ENCODE measurements at places on chromosomes 13 and 19. TPM values are rescaled to one million over a fixed set of nuclear protein-coding genes. Genes with fewer than 3 reads are reported as not detected.

The LHB gene
- 0.26 TPM for total RNA-seq

- DNase-seq, result no peak
These were observed 52.0 kb downstream of the DCT start for GRCh38 chr13:94427313-94427953.

The TSPAN16 gene
- not detected for total RNA-seq

The ZNF677 gene
- total RNA-seq, result 17.8 TPM

GRCh38 chr19:46828484-46828883 is 22.2 kb downstream of the AP2S1 start:
- no peak for DNase-seq

- no peak for DNase-seq
These were observed 13.8 kb upstream of the MEIS3 start for GRCh38 chr19:47433121-47433520.

GRCh38 chr13:49597043-49597641 is 11.8 kb upstream of the RCBTB1 start:
- no peak for DNase-seq

DNA sequence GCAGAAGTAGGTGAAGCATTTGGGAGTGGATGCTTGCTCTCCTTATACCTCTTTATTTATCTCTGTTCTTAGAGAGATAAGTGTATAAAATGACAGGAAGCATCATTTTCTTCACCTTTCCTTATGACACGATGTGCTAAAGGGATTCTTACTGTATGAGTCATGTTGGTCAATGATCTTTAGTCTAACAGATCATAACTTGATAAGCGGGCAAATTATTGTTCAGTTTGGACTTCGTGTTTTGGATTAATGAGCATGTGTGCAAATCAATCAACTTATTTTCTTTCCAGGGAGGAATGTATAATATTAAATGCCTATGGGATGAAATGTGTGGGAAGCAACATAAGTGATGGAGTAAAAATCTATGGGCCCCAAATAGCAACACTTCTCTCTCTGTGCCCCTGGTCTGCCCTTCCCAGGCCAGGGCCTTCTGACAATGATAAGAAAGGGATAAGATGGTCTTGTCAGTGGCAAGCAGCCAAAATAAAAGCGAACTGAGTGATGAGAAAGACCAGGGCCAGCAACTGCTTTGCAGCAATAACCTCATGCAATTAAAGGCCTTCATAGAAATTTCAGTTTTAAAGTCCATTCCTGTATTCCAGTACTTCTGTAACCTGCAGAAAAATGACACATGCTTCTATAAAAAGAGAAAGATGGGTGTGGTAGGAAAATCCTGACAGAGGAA is 61.4 kb downstream of the SLC10A2 start:
- DNase-seq, result no peak

GRCh38 chr13:58190577-58190976 is 559.0 kb downstream of the PCDH17 start:
- no peak for DNase-seq

DNA sequence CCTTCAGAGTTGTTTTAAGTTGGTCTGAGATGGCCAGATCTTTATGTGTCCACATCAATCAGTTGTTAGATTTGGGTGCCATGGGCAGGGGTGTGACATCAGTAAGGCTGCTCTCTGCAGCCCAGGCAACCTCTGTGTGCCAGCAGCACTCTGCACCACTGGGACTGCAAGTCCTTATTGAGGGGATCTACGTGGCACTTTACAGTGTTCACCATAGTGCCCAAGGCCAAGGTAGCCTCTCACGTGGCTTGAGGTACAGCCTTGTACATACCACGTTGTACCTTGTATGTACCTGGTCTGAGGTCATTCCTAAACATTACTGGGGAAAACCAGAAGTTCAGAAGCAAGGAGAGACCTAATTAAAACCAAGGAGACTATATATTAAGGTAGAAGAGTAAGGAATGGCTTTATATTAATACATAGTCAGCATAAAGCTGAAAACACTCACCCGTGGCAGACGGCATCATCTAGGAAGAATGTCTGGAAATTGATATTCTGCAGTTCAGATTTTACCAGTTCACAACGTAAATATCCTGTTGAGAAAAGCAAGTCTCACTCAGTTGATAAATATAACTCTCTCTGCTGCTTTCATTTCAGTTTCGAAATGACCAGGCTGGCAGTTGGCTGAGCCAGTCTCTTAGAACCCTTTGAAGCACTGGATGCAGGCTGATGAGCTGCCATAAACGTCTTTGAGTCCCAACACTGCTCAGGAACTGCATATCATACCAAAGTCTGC is 128.8 kb downstream of the ZDHHC20 start:
- DNase-seq, result no peak

- no peak for DNase-seq
These were observed 3.7 kb upstream of the ACP7 start for GRCh38 chr19:39080431-39080830.

DNA sequence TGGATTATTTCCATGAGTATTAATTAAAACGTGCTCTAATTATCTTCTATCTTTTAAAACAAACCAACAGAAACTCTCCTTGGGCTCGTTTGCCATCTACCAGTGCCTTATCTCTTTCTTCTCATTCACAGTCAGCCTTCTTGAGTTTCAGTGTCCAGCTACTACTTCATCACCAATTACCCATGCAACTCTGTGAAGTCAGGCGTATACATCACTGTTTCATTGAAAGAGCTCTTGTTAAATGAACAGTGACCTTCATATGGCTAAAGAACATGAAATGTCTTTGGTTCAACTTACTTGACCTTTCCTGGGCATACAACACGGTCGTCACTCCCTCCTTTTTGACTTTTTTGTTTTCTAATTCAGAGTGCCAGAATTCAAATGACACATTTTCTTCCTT is 5.2 kb upstream of the IFT88 start:
- no peak for DNase-seq

GRCh38 chr19:29800100-29800825 is 11.5 kb upstream of the CCNE1 start:
- no peak for DNase-seq

DNA sequence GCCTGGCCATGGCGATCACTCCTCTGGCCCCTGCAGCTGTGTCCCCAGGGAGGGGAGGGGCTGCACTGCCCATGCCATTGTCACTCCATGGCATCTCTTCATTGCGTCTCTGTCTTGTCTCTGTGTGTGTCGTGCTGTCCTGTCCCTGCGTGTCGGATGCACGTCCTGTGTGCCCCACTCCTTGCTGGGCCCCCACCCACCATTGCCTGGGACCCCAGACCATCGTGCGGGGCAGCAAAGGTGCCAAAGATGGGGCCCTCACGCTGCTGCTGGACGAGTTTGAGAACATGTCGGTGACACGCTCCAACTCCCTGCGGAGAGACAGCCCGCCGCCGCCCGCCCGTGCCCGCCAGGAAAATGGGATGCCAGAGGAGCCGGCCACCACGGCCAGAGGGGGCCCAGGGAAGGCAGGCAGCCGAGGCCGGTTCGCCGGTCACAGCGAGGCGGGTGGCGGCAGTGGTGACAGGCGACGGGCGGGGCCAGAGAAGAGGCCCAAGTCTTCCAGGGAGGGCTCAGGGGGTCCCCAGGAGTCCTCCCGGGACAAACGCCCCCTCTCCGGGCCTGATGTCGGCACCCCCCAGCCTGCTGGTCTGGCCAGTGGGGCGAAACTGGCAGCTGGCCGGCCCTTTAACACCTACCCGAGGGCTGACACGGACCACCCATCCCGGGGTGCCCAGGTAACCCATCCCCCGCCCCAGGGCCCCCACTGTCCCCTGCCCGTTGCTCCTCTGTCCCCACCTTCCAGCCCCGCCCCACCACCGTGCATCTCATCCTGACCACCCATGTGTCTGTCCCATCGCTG is 23.9 kb upstream of the NCCRP1 start:
- no peak for DNase-seq

DNA sequence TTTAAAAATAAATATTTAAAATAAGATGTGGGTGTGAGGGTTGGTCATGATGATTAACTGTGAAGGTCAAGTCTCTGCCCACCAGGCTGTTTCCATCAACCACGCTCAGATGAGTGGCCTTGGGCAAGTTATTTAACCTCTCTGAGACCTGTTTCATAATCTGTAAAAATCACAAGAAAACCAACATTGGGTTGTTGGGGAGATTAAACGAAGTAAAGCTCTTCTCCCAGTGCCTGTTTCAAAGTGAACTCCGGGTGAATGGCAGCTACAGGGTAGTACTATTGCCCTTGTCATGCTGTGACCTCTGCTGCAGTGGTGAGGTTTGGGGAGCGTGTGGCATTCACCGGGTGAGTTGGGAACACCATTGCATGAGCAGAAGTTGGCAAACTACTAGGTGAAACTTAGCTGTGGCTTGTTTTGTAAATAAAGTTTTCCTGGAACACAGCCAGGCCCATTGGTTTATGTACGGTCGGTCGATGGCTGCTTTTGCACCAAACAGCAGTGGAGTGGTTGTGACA is 153.2 kb downstream of the USP12 start:
- no peak for DNase-seq

DNA sequence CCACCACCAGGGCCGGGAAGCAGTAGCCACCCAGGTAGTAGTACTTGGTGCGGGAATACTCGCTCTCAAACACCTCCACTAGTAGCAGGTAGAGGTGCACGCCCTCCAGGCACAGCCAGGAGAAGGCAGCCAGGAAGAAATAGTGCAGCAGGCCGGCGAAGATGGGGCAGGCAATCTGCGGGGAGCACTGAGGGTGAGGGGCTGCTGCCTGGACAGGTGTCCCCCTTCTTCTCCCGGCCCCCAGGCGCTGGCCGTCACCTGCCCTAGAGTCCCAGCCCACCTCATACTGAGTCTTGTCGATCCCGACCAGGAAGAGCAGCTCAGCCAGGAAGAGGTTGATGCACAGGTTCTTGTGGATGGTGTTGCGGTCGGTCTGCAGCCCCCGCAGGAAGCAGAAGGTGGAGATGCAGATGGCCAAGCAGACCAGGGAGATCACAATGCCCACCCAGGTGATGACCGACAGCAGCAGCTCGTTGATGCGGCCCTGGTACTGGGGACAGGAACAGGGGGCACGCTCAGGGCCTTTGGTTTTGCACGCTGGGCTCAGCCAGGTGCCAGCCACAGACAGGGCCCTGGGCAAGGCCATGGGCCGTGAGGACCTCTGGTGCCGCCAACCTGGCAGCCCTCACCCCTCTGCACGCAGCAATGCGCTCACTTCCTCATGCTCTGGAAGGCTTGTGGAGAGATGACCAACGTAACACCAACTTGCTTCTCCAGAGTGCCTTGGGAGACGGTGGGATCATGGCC is 20.8 kb upstream of the ASF1B start:
- no peak for DNase-seq

The LIN37 gene
- 5.5 TPM for total RNA-seq

The TNFSF13B gene
- 0.66 TPM for total RNA-seq

DNA sequence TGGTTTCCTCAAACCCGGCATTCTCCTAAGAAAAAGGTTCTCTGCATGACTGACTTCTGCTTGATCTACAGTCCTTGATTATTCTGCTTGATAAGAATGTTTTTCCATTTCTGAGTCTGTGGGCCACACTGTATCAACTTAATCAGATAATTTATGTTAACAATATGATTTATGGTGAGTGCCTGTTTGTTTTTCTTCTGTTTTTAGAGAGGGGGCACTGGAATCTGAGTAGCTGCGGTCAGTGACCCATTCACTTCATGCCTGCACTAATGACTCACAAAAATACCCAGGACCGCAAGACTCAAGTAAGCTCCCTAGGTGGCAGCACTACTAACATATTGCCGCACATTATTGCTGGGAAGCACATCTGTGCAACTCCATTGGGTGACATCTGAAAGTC is 542.3 kb upstream of the ATXN8OS start:
- no peak for DNase-seq

DNA sequence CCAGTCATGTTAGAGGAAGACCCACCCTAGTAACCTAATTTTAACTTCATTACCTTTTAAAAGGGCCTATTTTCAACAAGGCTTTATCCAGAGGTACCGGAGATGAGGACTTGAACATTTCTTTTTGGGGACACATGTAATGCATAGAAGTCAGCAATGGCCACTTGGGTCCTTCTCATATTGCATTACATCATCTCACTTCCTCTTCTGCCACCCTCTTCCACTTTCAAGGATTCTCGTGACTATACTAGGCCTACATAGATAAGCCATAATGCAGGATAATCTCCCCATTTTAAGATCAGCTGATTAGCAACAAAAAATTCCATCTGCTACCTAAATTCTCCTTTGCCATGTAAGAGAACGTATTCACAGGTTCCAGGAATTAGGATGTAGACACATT is 557.2 kb downstream of the KCTD12 start:
- no peak for DNase-seq

The IGSF23 gene
- total RNA-seq, result 0.25 TPM

The KLF1 gene
- total RNA-seq, result not detected

DNA sequence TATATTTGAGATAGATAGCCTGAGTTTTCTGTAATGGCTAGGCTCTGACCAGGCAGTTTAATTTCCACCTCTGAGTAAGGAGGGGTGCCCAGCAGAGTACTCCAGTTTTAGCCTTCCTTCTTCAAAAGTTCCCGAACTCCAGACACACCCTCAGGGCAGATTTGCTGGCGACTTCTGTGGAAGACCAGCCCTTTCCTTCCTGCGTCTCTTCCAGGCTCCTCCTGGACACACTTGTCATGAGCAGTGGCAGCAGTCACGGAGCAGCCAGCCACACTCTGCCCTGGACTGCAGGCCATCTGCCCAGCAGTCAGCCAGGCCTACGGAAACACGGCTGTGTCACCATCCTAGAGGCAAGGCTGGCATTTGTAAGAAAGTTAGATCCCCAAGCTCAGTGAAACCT is 6.6 kb upstream of the FLT1 start:
- no peak for DNase-seq

DNA sequence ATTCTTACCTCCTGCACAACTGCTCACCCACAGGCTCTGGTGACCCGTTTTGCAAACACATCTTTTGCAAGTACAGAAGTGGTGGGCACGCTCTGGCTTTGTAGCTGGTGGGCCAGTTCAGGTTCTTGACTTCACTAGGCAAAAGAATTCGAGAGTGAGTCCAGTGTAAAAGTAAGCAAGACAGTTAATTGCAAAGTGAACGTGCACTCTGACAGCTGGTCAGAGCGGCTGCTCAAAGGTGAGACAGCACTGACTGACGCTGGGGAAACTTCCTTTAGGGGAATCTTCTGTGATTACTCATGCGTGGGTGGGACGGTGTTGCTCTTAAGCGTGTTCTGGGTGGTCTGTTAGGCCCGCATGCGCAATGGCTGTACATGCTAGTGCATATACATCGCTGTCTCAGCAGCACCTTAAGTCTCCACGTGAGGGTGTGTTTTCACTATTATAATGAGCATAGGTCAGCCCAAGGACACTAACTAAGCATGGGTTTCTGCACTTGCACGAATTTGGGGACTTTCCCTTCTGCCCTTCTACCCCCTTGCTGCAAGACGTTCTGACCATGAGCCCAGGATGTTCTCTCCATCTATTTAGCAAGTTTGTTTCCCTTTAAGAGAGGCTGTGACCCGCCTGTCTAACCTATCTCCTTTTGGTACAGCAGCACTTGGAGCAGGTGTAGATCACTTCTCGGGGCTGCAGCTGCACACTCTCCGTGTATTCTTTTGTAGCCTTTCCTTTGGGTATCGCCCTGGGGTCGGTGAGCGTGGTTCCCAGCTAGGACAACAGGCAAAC is 30.2 kb upstream of the CD33 start:
- no peak for DNase-seq

- no peak for DNase-seq
These were observed 263.0 kb downstream of the KLF12 start for GRCh38 chr13:73870970-73871935.

The CEACAM21 gene
- 0.73 TPM for total RNA-seq

The PSG3 gene
- not detected for total RNA-seq

The SPACA4 gene
- total RNA-seq, result not detected
